ENCODE measurements at places on chromosomes 13 and 19.

- peak; percentile 85 for DNase-seq
Measured at GRCh38 chr19:18294467-18294864, 13.0 kb upstream of the JUND start.

DNA sequence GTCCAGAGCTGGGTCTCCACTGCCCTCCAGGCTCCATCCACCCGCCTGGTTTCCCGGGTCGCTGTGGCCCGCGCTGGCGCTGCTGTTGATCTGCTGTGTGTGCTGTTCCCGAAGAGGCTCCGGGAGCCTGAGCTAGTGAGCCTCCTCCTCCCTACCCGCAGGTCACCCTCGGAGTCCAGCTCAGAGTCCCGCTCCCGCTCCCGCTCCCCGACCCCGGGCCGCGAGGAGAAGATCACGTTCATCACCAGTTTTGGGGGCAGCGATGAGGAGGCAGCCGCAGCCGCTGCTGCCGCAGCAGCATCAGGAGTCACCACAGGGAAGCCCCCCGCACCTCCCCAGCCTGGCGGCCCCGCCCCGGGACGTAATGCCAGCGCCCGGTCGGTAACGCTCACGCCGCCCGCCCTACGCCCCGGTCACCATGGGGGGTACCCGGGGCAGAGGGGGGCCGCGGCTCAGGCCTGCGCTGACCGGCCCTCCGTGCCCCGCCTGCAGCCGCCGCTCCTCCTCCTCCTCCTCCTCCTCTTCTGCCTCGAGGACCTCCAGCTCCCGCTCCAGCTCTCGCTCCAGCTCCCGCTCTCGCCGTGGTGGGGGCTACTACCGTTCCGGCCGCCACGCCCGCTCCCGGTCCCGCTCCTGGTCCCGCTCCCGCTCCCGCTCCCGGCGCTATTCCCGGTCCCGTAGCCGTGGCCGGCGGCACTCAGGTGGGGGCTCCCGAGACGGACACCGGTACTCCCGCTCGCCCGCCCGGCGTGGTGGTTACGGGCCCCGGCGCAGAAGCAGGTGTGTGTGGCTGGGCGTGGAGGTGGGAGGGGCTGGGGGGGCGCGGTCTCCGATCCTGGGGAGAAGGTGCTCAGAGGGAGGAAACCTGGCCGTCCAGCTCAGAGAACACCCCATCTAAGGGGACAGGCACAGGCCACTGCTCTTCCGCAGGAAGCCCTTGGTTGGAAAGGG is 12.2 kb downstream of the ZNF296 start:
- no peak for DNase-seq

- DNase-seq = no peak
Measured at GRCh38 chr13:112774448-112774792, 84.6 kb downstream of the ATP11A start.

DNA sequence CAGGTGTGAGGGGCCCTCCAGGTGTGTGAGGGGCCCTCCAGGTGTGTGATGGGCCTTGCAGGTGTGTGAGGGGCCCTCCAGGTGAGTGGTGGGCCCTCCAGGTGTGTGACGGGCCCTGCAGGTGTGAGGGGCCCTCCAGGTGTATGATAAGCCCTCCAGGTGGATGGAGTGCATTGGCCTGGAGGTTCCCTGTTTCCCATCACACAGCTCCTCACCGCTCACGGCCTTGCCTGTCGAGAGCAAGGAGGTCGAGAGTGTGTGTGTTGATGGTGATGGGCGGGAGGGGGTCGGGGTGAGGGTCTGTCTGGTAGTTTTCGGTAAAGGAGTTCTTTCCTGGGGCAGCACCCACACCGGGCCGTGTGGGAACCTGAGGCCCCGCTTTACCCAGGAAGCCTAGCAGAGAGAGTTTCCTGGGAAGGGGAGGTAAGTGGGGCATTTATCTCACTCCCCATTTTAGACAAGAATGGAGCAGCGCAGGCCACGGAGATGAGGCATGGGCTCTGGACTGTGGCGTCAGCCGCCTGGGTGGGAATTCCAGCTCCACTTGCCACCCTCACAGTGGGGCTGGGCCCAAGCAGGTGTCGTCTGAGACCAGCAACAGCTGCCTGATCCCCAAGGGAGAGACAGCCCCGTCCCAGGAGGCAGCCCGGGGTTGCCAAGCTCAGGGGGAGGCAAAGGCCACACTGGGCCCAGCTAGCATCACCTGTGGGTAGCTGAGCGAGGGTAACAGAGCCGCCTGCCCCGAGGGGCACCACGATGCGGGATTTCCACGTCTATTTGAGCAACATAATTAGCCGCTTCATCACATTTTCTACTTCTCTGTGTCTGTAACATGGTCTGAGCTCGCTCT is 10.9 kb upstream of the GAS6 start:
- DNase-seq = no peak

DNA sequence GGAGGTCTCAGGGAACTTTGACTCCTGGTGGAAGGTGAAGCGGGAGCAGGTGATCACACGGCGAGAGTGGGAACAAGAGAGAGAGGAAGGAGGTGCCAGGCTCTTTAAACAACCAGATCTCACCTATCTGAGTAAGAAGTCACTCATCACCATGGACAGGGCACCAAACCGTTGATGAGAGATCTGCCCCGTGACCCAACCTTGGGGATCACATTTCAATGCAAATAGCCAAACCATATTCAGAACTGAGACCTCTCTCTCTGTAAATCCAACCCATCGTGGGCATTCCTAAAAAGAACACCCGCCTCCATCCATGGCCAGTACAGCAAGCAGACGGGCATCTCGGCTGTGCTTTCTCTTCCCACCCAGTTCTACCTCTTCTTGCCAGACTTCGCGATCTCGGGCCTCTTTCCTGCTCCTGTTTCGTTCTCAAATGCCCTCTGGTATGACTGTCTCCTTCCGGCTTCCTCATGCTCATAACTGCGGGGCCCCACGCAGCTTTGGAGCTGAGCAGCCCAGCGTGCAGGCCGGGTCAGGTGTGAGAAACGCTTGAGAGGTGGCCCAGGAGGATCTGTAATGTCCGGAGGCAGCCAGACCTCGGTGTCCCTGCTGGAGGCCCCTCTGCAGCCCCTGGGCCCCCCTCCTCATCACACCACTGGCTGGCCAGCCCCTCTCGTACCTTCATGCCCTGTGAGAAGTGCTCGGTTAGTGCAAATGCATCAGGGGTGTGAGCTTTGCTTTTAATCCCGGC is 97.0 kb upstream of the GPR183 start:
- DNase-seq = no peak

GRCh38 chr13:99185606-99186005 is 15.0 kb upstream of the UBAC2 start:
- no peak for DNase-seq

DNA sequence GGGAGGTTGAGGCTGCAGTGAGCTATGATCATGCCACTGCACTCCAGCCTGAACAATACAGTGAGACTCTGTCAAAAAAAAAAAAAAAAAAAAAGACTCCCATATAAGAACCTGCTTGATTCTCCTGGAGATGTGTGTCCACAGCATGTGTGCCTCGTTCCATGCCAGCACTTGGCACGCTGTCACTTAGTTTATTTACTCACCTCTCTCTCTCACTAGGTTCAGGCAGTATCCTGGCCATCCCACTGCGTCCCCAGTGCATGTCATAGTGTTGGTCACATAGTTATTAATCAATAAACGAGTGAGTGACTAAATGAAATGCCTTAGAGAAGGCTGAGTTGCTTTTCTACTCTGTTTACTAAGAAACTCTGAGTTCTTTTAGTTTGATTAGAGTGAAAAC is 79.1 kb upstream of the GPR12 start:
- no peak for DNase-seq

- DNase-seq = no peak
Measured at GRCh38 chr13:67197704-67198103, 32.4 kb downstream of the PCDH9 start.

- DNase-seq = no peak
Measured at GRCh38 chr19:12865746-12866415, 15.4 kb downstream of the DNASE2 start.

- DNase-seq = no peak
Measured at GRCh38 chr19:45632468-45633196, 6.6 kb downstream of the EML2 start.

GRCh38 chr13:28754698-28755545 is 36.2 kb upstream of the SLC46A3 start:
- DNase-seq = no peak

GRCh38 chr13:85537601-85538000 is 261.6 kb downstream of the SLITRK6 start:
- DNase-seq = no peak

GRCh38 chr19:38666663-38667511 is 19.4 kb downstream of the ACTN4 start:
- DNase-seq = peak; percentile 36

- DNase-seq = no peak
Measured at GRCh38 chr19:10812902-10813404, 23.1 kb downstream of the TMED1 start.

DNA sequence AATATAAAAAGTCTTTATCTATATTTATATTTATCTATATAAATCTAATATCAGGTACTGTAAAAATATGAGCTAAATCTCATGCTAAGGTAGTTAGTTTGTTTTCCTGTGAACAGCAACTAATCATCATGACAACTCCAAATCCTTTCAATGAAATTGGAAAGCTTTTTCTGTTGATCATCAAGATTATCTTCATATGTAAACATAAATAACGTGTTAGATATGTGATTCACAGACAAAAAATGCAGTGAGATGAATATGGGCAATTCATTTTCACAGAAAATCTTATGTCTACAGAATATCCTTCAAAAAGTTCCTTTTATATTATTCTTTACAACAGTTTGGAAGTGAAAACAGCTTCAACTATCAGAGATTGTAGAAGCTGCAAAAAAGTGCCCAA is 41.7 kb upstream of the EEF1AKMT1 start:
- no peak for DNase-seq

DNA sequence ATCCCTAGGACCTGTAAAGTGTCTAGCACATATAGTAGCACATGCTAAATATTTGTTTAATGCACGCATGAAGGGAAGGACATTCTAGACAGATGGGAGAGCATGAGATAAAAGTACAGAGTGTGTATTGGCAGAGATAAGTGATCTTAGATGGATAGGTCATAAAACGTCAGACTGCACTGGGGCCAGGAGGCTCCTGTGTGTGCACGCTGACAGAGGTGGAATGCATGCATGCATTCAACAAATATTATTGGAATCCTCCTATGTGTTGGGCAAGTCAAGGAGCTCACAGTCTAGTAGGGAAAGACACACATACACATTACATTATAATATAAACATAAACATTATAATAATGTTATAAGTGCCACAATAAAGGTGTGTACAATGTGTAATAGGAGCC is 73.3 kb downstream of the FGF9 start:
- no peak for DNase-seq

DNA sequence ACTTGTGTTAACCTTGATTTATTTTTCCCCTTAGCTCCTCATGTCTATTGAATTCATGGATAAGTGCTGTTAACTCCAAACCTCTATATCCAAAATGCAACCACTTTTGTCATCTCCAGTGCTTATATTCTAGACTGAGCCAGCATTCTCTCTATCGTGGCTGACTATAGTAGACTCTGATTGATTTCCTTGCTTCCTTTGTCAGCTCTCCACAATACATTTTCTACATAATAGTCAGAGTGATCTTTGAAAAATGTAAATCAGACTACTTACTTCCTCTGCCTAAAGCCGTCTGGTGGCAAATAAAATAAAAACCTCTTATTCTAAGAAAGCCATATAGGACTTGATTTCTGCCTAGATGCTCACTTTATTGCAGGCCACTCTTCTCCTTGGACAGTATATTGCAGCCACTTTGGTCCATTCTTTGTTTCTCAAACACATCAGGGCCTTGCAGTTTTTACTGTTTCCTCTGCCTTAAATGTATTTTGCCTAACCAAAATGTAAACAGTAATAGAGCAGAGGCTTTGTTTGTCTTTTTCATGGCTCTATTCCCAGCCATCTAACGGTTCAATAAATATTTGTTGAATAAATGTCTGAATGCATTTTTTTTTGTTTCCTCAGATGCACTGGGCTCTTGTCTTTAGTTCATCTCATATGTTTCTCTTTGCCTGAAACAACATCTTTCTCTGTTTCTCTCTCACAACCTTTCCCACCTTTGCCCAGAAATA is 243.6 kb upstream of the CSNK1A1L start:
- DNase-seq = no peak

- no peak for DNase-seq
Measured at GRCh38 chr13:21733475-21734263, 62.8 kb downstream of the FGF9 start.

DNA sequence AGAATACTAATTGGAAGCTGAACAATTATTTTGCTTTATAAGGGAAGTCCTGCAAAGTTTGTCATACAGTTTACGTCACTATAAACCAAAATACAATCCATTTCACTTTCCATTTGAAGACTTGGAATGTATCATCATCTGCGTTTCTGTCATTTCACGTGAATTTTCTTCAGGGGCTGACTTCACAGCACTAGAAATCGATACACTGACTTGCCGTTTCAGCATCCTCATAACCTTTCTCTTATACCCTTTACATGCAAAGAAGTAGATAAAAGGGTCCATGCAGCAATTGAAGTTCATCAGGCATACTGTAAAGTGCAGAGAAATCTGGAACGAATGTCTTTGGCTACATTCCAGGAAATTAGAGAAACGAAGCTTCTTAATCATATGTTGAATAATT is 12.2 kb downstream of the GPR183 start:
- no peak for DNase-seq

- DNase-seq = no peak
Measured at GRCh38 chr19:16403151-16403977, 68.4 kb downstream of the EPS15L1 start.

All from T-cell (primary cell).